Osteocyte (in vitro differentiated cells): ENCODE measurements at places on chromosomes 6 and 20.

DNA sequence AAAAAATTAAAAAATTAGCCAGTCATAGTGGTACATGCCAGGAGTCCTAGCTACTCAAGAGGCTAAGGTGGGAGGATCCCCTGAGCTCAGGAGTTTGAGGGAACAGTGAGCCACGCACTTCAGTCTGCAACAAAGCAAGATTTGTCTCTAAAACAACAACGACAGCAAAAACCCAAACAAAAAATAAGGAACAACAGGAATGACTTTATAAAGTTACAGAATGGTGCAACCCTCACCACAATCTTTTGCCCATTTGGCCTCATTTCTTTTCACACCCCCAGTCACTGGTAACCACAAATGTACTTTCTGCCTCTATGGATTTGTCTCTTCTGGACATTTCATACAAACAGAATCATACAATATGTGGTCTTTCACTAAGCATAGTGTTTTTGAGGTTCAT lies 16.7 kb upstream of the ZFAND3 start:
- DNase-seq = no peak

GRCh38 chr20:20289331-20289730 lies 78.6 kb upstream of the INSM1 start:
- DNase-seq = no peak

GRCh38 chr6:109260701-109261100 lies 121.6 kb downstream of the CD164 start:
- no peak for DNase-seq

DNA sequence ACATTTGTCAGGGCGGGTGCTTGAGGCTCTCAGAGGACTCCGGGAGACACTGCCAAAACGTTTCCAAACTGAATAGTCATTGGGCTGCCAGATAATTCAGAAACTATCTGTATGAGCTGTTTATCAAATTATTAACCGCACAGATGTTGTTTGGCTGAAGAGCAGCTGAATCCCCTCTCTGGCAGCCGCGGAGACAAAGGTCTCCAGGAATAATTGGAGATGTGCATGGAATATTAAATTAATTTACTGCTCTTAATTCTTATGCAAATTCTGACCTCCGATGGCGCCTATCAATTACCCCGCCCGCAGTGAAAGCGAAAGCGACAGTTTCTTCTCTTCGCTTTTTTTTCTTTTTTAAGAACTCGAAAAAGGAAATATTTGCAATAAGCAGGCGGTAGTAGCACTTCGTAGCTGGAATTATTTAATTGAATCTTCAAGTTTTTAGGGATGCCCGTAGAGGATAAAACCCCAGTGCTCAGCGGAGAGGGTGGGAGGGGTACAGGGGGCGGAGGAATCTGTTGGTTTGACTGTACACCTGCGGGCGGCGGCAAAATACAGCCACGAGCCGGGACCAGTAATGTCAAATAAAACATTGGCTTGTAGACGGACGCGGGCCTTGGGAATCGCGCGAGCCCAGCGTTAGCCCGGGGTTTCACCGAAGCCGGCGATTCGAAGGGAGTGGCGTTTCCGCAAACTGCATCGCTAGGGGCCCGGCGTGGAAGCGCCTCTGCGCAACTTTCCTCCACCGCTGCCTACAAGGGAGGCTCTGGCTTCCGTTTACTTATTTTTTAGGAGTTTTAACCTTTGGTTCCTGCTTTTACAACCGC lies 6.2 kb downstream of the LINC00237 start:
- DNase-seq = no peak

DNA sequence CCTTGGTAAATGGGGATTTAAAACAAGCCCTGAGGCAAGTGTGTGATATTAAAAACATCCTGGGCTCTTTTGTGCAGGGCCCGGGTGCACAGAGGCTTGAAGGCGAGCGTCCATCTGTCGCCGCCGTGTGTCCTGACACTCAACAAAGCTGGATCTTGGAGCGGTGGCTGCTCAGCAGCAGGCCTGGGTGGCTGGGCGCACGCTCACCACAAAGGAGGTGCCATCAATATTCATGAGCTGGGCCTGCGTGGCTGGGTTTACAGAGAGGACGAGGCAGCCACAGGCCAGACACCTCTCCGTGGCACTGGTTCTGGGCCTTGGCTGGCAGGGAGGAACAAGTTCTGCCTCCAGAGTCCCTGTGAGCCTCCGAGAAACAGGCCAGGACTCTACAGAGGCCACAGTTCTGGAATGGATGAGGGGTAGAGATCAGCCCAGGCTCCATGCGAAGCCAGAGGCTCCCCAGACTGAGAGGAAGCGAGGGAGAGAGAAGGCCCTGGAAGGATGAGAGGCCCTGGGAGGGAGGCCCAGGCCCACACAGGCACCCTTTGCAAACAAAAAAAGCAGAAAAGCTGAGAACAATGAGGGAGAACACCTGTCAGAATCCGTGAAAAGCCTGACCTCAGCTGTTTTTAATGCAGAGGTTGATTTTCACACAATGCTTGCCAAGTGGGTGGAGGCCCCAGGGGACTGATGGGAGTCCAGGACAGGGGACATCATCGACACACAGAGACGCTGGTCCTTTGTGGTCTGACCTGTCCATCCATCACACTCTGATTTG lies 21.9 kb downstream of the BHLHE23 start:
- DNase-seq = no peak

GRCh38 chr6:15443119-15443830 lies 197.4 kb downstream of the JARID2 start:
- no peak for DNase-seq

DNA sequence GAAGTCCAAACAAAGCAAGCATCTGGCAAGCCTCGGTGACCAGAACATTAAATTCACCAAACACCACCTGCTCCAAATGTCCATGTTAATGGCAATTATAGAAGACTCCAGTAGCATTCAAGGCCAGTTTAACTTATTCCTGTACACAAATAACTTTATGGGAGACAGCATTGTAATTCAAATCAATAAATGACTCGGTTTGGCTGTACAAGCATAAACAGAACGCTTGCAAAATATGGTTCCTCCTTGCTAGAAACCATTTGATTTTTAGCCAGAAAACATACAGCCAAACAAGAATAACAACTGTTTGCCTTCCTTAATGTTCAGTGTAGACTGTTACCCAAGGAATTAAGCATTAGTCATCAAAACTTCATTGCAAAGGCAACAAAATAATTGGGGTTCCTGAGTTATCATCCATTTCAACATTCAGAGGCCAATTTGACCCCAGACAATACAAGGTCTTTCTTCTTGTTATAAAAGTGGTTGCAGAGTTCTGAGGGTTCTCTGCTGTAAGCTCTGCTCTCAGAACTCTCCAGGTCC lies 125.1 kb downstream of the BFSP1 start:
- DNase-seq = no peak

GRCh38 chr20:15081261-15081660 lies 743.8 kb upstream of the FLRT3 start:
- no peak for DNase-seq

- no peak for DNase-seq
These were observed 78.5 kb downstream of the TRMT11 start for GRCh38 chr6:126064748-126065401.

GRCh38 chr20:8330785-8331695 lies 199.0 kb downstream of the PLCB1 start:
- no peak for DNase-seq

GRCh38 chr6:96784650-96785049 lies 52.6 kb downstream of the GPR63 start:
- DNase-seq = no peak

- DNase-seq = no peak
These were observed 93.6 kb downstream of the RPP40 start for GRCh38 chr6:4910037-4910760.

DNA sequence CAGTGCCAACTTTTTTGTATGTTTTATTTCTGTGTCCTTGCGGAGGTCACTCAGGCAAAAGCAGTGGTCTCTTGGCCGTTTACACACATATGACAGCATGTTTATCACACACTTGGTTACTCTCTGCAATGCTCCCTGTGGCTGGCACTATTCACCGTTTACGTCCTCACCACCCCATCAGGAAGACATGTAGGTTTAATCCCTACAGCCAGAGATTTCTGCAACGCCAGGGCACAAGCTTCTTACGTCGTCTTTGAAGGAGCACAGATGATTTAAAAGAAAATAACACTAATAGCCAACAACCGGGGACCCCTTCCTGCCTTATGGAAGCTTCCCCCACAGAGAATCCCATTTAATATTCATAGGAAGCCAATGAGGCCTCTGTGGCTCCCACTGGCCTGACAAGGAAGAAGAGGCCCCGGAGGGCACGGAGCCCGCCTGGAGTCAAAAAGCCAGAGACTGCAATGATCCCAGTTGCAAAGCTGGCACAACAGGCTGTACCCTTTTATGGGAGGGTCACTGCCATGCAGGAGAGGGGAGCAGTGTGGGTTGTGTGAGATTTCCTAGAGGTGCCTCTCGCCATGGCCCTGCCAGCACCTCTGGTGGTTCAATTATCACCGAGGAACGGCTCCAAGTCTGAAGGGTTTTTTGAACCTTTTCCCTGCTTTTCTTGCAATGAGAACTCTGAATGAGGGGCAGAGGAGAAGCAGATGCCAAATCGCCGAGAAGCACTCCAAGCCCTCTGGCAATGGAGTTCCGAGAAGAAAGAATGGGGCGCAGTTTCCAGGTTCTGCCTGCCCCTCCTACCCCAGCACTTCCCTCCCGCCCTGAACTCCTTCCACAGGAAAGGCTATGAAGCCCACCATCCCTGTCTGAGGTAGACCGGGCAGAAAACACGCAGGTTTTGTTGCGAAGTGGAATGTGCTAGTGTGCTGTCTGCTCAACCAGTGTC lies 96.2 kb downstream of the THBS2 start:
- no peak for DNase-seq

DNA sequence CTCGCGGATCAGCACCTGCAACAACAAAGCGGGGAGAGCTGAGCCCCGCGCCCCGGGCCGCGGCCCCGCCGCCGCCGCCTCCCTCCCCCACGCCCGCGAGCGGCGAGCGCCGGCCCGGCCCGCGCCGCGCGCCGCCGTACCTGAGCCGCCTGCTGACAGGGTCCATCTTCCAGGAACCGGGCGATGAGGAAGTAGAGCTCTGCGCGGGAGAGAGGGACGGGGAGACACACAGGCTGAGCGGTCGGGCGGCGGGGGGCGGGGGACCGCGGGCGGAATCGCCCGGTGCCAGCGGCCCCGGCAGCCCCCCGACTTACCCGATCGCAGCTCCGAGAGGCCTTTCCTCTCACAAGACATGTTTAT lies 359 bp downstream of the PHIP start:
- no peak for DNase-seq

- DNase-seq = no peak
These were observed 1226.1 kb downstream of the GRIK2 start for GRCh38 chr6:102619585-102619984.

GRCh38 chr6:36660771-36661471 lies 17.6 kb upstream of the CDKN1A start:
- no peak for DNase-seq

GRCh38 chr20:37384683-37385174 lies 38.8 kb downstream of the SRC start:
- DNase-seq = no peak

DNA sequence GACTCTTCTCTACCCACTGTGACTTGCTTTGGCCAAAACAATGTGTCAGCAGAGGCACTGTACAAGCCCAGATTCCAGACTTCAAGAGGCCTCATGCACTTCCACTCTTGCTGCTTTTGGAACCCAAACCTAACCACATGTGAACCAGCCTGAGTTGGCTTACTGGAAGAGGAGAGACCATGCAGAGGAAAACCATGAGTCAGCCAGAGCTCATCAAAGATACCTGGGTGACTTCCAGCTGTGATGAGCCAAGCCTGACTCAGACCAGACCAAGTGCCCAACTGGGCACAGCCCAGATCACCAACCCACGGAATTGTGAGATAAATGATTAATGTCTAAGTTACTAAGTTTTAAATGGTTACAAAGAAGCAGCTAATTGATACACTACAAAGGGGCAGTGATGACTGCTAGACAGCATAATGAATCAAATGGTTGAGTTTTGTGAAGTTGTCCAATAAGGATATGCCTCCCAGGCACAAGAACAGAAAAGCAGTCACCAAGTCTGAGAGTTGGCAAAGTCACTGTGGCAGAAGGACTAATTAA lies 16.2 kb upstream of the BEND6 start:
- no peak for DNase-seq
